ENCODE measurements at places on chromosomes 7 and 10.

DNA sequence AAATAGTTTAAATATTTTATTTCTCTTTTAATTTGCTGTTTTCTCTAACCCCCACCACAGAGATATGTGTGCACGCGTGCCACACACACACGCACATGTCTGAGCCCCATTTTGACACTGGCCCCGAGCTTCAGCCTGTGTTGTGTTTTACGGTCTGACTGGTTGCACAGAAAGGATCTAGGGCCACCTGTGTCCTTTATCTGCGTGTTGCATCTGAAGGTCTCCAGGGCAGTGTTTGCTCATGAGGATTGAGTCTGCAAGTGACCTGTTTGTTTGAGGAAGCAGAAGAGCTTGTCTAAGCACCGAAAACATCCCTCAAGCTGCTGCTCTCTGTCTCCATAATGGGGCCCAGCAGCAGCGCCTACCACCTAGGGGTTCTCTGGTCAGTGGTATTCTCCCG is 266.4 kb upstream of the LYZL1 start:
- H3K36me3 ChIP-seq, result no peaks in the 10 kb centered on the region
- no peak for DNase-seq
- no peaks in the 10 kb centered on the region for H3K27me3 ChIP-seq

GRCh38 chr10:5575482-5576153 is 50.9 kb downstream of the CALML3 start:
- peak overlapping the region; percentile 12 for H3K4me3 ChIP-seq
- H3K27ac ChIP-seq, result peak overlapping the region; percentile 72
- DNase-seq, result peak; percentile 82

- no peaks in the 10 kb centered on the region for H3K36me3 ChIP-seq
- H3K27me3 ChIP-seq, result no peaks in the 10 kb centered on the region
- H3K4me3 ChIP-seq, result no peak overlapping the region
- no peak overlapping the region for H3K27ac ChIP-seq
- DNase-seq, result no peak
These were observed 620.9 kb downstream of the TNS3 start for GRCh38 chr7:46960970-46961369.

- H3K4me3 ChIP-seq, result peak overlapping the region; percentile 90
- DNase-seq, result no peak
- peak overlapping the region; percentile 87 for H3K27ac ChIP-seq
- peaks cover 35% of the 10 kb centered on the region for H3K4me1 ChIP-seq
- H3K36me3 ChIP-seq, result peaks cover 18% of the 10 kb centered on the region
- H3K27me3 ChIP-seq, result no peaks in the 10 kb centered on the region
These were observed 635 bp downstream of the ZNF12 start for GRCh38 chr7:6705959-6706665.

DNA sequence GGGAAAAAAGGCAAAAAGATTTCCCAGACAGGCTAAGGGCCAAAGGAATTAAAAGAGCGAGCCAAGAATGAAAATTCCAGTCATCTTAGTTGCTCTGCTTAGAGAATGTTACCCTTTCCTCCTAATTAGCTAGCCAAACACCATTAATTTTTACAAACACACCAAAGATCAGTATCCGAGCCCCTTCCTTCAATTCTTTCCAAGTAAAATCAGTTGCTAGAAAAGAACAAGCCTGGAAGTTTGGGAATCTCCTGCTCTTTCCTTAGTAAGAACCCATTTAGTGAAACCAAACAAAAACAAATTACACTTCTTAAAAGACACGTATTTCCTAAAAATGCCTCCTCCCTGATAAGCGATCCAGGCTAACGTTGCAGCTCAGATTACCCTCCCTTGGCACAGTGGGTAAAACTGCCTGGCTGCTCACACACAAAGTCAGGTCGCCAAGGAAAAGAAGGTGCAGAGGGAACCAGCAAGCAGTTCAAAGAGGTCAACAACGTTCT is 57.1 kb upstream of the ABLIM1 start:
- no peaks in the 10 kb centered on the region for H3K36me3 ChIP-seq
- H3K27ac ChIP-seq, result no peak overlapping the region
- H3K27me3 ChIP-seq, result no peaks in the 10 kb centered on the region
- peaks cover 16% of the 10 kb centered on the region for H3K4me1 ChIP-seq
- no peak overlapping the region for H3K4me3 ChIP-seq
- no peak for DNase-seq

GRCh38 chr10:1920941-1921340 is 183.6 kb upstream of the ADARB2 start:
- no peak overlapping the region for H3K27ac ChIP-seq
- no peaks in the 10 kb centered on the region for H3K4me1 ChIP-seq
- H3K36me3 ChIP-seq, result no peaks in the 10 kb centered on the region
- DNase-seq, result no peak
- no peak overlapping the region for H3K4me3 ChIP-seq

DNA sequence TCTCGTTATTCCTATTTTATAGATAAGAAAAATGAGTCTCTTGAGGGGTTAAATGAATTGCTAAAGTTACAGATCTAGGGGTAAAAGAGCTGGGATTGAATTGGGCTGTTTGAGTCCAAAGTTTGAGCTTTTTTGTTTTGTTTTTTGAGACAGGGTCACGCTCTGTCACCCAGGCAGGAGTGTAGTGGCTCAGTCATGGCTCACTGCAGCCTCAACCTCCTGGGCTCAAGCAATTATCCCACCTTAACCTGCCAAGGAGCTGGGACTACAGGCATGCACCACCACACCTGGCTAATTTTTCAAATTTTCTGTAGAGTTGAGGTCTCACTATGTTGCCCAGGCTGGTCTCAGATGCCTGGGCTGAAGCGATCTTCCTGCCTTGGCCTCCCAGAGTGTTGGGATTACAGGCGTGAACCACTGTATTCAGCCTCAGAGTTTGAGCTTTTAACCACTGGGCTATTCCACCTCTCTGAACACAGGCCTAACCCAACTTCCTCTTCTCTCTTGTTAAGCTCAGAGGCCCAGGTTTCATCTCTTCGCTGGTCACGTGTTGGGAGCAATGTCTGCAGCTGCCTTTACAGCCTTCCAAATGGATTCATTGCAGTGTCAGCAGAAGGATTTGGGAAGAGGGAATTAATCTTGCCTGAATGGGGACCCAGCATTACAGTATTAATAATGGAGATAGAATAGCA is 8.0 kb downstream of the SUFU start:
- H3K4me3 ChIP-seq, result no peak overlapping the region
- H3K27ac ChIP-seq, result no peak overlapping the region
- peaks cover 64% of the 10 kb centered on the region for H3K36me3 ChIP-seq
- H3K4me1 ChIP-seq, result no peaks in the 10 kb centered on the region

GRCh38 chr7:143229054-143229790 is 7.4 kb downstream of the TAS2R40 start:
- no peaks in the 10 kb centered on the region for H3K27me3 ChIP-seq
- H3K4me3 ChIP-seq, result no peak overlapping the region
- no peaks in the 10 kb centered on the region for H3K4me1 ChIP-seq
- DNase-seq, result no peak

DNA sequence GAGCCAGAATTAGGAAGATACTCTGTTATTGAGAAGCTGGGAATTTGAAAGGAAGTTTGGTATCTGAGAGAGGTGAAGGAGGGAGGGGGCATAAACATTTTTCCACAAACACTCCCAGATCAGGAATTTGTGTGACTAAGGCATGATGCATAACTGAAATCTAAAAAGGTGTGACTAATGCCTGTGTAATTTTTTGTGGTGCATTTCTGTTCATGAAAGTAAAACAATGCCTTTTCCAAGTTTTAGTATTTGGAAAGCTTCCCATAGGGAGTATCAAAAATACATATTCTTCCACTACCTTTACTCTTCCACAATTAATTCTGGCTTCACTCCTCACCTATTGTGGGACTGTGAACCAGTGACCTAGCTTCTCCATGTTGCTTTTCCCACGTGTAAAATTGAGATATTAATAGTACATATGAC is 56.4 kb upstream of the CAV2 start:
- DNase-seq, result no peak
- no peak overlapping the region for H3K4me3 ChIP-seq

DNA sequence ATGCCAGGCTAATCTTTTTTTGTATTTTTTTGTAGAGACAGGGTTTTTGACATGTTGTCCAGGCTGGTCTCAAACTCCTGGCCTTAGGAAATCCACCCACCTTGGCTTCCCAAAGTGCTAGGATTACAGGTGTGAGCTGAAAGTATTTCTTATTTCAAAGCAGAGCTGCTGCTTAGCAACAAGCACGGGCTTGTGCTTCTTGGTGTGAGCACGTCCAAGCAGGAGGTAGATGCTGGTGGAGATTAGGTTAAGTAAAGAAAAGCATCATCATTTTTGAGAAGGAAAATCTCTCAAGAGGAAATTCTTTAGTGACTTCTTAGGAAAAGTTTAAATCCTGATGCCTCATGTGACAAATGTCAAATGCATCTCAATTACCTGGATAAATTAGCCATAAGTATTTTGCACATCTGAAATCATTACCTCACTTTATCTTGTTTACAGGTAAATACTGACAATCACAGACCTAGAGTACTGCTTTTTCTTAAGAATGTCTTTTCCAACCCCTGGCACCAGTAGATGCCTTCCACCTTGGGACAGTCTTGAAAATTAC is 431.8 kb upstream of the FZD8 start:
- no peak overlapping the region for H3K27ac ChIP-seq
- no peak for DNase-seq
- H3K4me3 ChIP-seq, result no peak overlapping the region
- no peaks in the 10 kb centered on the region for H3K4me1 ChIP-seq
- H3K36me3 ChIP-seq, result no peaks in the 10 kb centered on the region
- no peaks in the 10 kb centered on the region for H3K27me3 ChIP-seq

DNA sequence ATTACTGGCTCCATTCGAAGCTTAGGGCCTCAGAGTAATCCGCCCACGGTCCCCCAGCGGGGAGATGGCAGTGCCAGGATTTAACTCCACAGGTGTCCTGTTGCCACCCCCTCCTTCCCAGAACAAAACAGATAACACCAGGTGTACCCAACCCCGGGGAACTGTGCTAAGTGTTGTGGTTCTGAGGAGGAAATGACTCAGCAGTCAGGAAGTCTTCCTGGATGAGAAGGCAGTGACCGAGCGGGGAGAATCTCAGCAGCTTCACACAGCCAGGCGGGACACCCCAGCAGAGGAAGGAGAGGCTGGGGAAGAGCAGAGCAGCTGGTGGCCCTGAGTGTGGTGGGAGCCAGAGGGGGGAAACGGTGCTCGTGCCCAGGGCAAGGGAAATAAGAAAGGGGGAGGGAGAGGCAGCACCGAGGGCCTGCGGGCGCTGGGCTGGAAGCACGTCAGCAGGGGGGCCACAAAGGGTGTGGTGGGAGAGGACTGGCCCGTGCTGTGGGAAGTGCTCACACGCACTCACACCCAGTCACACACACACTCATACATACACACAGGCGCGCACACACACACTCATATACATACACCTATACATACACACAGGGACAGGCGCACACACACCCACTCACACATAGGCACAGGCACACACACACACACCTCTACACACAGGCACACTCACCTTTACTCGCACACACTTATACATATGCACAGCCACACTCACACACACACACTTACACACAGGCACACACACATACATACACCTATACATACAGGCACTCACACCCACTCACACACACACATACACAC is 59.8 kb upstream of the CHST15 start:
- H3K27me3 ChIP-seq, result no peaks in the 10 kb centered on the region
- H3K36me3 ChIP-seq, result no peaks in the 10 kb centered on the region
- H3K4me1 ChIP-seq, result peaks cover 59% of the 10 kb centered on the region
- peak; percentile 75 for DNase-seq
- peak overlapping the region; percentile 77 for H3K27ac ChIP-seq

GRCh38 chr7:82312646-82313045 is 130.9 kb downstream of the CACNA2D1 start:
- H3K27me3 ChIP-seq, result no peaks in the 10 kb centered on the region
- no peak overlapping the region for H3K27ac ChIP-seq
- peaks cover 13% of the 10 kb centered on the region for H3K4me1 ChIP-seq

- H3K4me1 ChIP-seq, result no peaks in the 10 kb centered on the region
- no peak overlapping the region for H3K4me3 ChIP-seq
- no peaks in the 10 kb centered on the region for H3K27me3 ChIP-seq
- DNase-seq, result no peak
These were observed 45.7 kb downstream of the ZNF138 start for GRCh38 chr7:64839910-64840309.

DNA sequence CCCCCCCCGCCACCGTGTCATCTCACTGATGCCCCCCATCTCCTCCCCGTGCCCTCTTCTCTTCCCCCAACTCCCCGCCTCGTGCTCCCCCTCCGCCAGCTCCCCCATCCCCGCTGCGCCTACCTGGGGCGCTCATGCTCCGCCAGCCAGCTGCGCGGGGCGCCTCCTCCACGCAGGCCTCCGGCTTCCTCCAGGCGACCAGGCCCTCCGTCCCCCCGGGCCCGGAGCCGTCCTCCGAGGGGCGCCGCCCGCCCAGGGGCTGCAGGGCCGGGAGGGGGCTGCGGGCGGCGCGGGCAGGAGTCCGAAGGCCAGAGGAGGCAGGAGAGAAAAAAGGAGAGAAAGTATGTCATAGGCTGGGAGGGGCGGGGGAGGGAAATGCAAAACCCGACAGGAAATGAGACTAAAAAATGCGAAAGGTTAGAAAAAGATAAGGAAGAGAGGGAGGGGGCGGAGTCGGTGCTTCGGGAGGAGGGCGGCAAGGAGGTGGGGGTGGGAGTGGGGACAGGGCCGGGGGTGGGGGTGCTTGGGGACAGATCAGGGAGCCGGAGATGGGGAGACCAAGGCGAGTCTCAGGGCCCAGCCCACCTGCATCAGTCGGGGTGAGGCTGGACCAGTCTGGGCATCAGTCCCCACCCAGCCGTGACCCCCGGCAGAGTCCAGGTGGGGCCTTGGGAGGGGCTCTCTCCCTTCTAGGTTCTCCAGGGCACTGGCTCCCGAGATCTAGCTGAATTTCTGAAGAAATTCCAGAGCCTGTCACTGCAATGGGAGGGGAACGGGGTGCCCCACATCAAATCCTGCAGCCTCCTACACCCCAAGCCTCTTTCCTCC is at the start of gene CARD11:
CARD11 (minus strand) TSS at position 324 of the 828 bp plus-strand sequence. CDS start 85,361 bp downstream, outside the sequence.
- no peaks in the 10 kb centered on the region for H3K36me3 ChIP-seq
- no peak within 1 kb of the TSS for H3K4me3 ChIP-seq
- peaks cover 27% of the 10 kb centered on the region for H3K27me3 ChIP-seq
- H3K4me1 ChIP-seq, result no peaks in the 10 kb centered on the region

DNA sequence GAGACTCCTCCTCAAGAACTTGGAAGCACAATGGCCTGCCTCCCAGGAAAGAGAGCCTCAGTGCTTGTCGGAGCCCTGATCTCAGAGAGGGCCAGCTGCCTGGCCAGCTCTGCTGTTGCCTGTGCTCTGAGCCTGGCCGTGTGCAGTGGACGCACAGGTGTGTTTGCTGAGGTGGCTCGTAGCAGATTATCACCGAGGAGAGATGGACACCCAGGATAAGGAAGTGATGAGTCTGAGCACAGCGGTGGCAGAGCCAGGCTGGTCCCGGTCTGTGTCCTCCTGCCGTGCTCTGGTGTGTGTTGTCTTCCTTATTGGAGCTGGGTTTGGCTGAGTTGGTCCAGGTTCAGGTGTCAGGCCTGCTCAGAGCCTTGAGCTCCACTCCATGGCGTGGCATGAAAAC is 208.5 kb downstream of the EBF3 start:
- no peak overlapping the region for H3K4me3 ChIP-seq
- peak; percentile 50 for DNase-seq
- H3K4me1 ChIP-seq, result peaks cover 8% of the 10 kb centered on the region
- H3K27me3 ChIP-seq, result no peaks in the 10 kb centered on the region

DNA sequence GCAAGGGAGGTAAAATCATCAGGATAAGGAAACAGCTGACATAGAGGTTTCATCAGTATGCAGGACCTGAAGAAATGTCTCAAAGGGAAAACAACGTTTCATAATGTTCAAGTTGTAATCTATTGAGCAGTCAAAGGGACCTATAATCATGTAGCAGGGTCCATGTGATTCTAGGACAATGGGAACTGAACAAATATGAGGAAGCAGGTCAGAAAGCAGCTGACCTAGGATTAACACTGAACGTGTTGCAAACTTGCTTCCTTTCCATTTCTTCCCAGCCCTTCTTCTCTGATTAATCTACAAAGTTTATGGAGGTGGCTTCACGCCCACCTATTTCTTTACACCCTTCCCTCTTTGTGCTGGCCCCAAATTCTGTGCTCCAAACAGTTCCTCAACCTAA is 256.9 kb upstream of the AKR1E2 start:
- H3K27me3 ChIP-seq, result no peaks in the 10 kb centered on the region
- no peaks in the 10 kb centered on the region for H3K36me3 ChIP-seq
- H3K4me3 ChIP-seq, result no peak overlapping the region
- H3K4me1 ChIP-seq, result no peaks in the 10 kb centered on the region
- H3K27ac ChIP-seq, result no peak overlapping the region

Data from sigmoid colon (tissue), 7 donors.